Stimulated activated CD8-positive, alpha-beta memory T cell treated with anti-CD3 and anti-CD28 coated beads, Interleukin-2, amount 100 ng/mL, for 1 hour (primary cell): ENCODE measurements at places on chromosomes 5 and 9.

- no peak for DNase-seq
Observed at GRCh38 chr9:86893811-86894490, 53.4 kb downstream of the GAS1 start.

DNA sequence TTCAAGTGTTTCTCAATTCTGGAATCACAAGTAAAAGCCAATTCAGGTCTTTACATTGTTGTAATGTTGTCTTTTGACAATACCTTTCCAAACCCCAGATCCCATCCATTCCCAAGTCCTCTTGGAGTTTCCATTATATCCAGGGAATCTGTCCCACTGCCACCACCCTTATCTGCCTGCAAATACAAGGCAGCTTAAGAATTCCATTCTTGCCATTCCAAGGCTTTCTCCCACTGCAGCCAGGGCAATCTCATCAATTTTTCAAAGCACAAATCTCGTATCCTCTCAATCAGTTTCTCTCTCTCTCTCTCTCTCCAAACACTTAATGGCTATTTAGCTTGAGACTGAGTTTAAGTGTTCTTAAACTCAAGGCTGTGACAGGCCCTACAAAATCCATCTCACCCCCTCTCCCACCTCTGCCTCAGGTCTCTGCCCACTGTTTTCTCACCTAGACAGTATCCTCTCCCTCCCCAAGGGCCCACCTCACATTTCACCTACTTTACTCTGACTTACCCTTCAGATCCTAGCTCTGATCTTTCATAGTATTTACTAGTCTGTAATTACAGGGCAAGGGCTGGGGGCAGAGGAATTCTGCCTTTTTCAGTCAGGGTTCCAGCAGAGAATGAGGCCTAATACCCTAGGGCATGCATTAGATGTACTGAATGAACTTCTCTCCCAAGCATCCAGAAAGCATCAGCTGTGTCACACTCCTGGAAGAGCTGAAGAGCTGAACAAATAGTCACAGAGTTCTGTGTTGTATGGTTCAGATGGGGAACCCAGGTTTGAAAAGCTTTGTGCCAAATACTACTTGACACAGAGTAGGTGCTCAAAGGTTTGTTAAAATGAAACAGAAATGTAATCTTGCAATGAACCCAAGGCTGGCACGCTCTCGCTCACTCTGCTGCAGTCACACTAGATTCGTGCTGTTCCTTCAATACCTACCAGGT is 46.0 kb downstream of the RAPGEF1 start:
- DNase-seq: no peak

- DNase-seq: no peak
Observed at GRCh38 chr5:96431376-96432187, 1.5 kb downstream of the PCSK1 start.

GRCh38 chr5:26205121-26205520 is 833.3 kb downstream of the CDH9 start:
- no peak for DNase-seq

DNA sequence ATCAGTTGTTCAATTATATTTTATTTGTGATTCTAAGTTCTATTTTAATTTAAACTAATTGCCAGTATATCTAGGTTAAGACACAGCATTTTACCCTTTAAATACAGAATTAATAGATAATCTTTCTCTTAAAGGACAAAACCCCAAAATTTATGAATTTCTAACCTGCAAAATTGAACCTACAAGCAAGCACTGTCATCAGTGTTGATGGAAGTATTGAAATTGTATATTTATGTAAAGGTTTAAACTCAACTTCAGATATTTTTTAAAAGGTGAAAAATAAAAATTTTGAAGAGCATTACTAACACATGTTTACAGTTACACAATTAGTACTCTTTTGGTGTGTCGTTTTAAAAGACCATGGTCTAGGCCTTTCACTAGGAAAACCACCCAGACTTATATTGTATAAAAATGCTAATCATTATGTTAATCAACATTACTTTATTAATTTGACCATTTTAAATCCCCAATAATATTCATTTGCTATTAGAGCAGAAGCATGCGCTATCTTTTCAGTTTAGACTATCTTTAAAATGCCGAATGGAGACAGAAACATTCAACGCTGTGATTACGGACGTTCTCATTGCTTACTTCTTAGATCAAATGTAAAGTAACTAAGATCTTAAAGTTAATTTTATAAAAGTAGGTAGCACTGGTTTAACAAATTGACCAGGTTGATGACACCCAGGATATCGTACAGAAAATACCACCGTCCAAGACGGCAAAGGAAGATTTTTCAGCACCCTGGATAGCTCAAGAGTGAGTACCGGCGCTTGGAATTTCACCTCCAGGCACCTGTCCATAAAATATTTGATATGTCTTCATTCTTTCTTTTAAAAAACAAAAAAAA is 3.2 kb downstream of the OTP start:
- DNase-seq: no peak

DNA sequence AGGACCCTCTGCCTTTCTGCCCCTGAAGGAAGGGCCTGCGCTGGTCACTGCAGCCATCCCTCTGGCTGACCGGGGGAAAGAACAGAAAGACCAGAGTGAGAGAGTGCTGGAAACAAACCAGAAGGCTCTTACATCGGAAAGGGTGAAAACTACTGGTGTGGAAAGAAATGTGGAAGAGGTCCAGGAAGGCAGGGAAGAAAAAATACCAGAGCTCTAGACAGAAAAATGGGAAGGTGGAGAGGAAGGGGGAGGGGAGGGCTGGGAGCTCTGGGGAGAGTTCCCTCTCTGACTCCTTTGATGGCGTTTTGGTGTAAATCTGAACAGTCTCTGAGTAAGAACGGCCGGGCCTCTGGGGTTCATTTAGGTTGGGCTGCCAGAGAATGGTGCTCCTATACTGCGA is 47.7 kb downstream of the COL23A1 start:
- DNase-seq: no peak

DNA sequence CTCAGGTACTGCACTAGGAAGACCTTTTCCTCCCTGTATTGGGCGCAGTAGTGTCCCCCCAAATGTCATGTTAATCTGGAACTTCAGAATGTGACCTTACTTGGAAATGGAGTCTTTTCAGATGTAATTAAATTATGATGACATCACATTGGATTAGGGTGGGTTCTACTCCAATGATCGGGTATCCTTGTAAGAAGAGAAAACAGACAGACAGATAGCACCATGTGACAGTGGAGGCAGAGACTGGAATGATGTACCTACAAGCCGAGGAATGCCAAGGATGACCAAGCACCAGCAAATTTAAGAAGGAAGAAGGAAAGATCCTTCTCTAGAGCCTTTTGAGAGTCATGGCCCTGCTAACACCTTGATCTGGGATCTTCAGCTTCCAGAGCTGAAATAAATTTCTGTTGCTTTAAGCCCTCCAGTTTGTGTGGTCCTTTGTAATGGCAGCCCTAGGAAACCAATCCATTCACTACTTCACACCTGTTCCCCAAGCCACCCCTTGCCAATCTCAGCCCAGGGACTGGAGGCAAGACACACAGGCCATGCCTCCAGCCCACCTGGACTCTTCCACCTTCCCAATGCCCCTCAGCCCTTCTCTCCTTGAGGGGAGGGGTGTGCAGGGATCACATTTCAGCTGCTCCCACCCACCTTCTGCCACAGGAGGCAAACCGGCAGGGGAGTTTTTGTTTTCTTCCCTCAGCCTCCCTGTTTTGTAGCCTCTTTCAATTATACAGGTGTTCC is 1.6 kb downstream of the CCNJL start:
- DNase-seq: no peak

DNA sequence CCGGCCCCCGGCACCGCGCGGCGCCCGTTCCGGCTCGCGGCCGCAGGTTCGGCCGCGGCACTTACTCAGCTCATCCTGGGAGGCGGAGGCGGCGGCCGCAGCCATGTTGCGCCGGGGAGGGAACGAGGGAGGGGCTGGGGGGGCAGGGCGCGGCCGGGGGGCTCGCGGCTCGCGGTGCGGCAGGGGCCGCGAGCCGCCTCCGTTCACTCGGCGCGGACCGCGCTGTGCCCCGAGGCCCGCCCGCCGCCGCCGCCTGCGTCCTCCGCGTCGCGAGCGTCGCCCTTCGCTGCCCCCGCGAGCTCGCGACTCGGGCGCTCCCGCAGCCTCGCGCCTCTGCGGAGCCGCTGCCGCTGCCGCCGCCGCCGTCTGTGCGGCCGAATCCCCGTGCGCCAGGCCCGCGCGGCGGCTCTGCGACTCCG is 735 bp downstream of the ECPAS start:
- peak; percentile 36 for DNase-seq

GRCh38 chr9:74125941-74126340 is 371.2 kb upstream of the RORB start:
- no peak for DNase-seq

DNA sequence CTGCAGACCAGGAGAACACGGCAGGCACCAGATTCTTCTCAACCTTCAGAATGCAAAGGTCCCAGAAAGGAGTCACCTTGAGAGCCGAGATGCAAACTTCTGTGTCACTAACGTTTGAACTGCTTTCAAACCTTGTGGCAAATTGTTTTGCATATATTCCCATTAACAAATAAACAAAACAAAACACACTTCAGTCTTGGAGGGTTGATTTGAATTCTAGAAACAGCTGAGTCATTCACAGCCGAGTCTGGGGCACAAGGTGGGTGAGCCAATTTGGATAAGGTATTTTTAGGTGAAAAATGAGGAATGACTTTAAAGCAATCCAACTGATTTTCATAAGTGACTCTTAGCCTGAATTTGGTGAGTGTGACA is 38.8 kb upstream of the ANKRD33B start:
- no peak for DNase-seq

- no peak for DNase-seq
Observed at GRCh38 chr9:27408001-27408400, 111.1 kb upstream of the EQTN start.

GRCh38 chr9:94566550-94566949 is 11.7 kb downstream of the PCAT7 start:
- DNase-seq: no peak

- DNase-seq: no peak
Observed at GRCh38 chr5:129148-129547, 37.2 kb downstream of the PLEKHG4B start.

DNA sequence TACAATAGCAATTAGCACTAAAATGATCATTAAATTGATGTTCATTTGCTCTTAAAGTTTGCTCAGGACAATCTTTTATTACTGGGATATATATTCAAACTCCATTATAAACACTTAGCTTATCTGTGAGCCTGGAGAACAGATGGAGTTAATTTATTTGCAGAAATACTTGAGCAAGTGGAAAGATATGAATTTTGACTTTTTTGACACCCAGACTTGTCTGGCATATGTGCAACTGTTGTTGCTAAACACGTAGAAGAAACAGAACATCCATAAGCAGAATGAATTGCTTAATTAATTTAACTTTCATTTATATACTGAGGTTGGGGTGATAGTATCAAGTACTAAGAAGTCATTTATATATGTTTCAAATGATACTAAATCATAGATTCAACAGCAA is 820.7 kb upstream of the TYRP1 start:
- no peak for DNase-seq

DNA sequence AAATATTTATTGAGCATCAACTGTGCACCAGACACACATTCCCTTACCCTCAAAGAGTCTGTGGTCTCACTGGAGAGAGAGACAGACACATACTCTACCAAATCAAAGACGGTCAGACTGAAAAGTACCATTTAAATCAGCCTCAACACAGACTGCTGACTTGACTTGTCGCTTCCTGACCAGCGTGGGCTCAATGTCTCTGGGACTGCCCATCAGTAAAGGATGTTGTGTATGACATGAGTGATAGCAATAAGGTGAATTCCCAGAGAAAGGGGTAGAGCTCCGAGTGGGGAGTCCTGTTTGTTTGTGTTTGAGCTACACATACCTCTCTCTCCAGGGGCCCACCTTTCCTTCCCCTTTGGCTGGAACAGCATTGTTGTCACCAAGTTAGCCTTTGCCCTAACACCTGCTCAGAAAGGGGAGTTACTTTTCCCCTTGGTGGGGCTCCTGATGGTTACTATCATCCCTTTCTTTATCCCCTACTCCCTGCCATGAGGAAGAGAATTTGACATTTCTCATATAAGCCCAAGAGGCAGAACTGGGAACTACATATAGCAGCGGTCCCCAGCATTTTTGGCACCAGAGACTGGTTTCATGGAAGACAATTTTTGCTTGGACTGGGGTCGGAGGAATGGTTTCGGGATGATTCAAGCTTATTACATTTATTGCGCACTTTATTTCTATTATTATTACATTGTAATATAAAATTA is 33.9 kb downstream of the NR4A3 start:
- DNase-seq: no peak

GRCh38 chr9:98045234-98046179 is 11.0 kb upstream of the NANS start:
- no peak for DNase-seq

GRCh38 chr5:116629168-116629567 is 54.5 kb upstream of the SEMA6A start:
- no peak for DNase-seq

DNA sequence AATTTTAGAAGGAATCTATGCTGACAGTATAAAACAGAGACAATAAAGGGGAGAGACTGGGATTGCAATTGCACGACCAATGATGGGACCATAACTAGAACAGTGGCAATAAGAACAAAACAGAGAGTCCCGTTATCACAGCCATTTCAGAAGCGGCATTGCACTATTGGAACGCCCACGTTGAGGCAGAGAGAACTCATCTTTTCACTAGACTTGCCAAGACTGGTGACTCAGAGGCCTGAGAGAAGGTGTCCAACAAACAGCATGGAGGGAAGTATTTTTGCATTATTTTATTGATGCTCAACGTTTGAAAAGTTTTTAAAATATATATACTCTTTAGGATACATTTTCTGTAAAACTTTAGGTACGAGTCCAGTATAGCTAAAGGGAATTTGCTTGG is 737.7 kb downstream of the TLE1 start:
- no peak for DNase-seq

DNA sequence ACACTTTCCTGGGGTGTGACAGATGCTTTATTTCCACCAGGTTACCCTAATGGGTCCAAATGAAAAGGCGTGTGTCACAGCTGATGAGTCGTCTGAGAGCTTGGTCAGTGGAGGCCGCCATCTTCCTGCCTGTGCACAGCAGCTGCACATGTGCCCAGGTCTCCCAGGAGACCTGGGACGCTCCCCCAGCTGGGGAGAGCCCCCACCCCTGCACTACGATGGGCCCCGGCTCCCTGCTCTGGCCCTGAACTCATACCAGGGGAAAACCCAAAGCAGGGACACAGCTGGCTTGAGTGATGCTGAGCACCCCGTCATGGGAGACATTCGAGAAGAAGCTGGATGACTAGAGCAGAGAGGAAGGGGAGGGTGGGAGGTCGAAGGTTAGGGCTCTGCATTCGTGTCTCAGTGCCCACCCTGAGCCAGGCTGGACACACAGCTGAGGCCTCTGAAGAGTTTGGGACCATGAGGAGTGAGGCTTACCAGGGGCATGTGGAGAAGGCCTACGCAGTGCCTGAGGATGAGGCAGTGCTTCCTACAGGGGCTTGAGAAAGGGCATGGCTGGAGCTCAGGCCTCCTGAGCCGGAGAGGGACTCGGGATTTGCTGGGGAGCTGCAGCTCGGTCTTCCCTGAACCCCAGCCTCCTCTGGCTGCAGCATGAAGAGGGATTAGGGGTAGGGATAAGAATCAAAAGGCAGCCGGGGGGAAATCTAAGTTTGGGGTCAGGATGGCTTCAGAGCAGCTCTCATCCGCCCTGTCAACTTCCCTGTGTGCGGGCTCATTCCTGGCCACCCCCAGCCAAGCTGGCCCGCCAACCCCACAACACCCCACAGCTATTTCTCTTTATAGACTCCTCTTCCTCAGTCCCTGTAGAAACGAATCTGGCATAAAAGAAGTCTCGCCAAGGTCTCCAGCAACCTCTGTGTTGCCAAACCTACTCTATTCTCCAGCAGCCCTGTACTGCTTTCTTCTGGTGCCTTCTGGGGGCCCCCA is 42.2 kb upstream of the RNU6ATAC start:
- no peak for DNase-seq

- DNase-seq: peak; percentile 42
Observed at GRCh38 chr5:142145106-142145900, 36.7 kb downstream of the NDFIP1 start.

- DNase-seq: no peak
Observed at GRCh38 chr9:70043689-70044489, at the start of gene MAMDC2. TSS of gene MAMDC2 (plus strand) at chr9:70043848. CDS start at chr9:70044198, 350 bp downstream.
